Mammary microvascular endothelial cell (primary cell): ENCODE measurements at places on chromosomes 2 and 18. TPM values are rescaled to one million over a fixed set of nuclear protein-coding genes. Genes with fewer than 3 reads are reported as not detected.

The NEU4 gene
- not detected in 2 replicates for total RNA-seq

The ZNG1B gene
- 13.0 and 27.8 TPM in 2 replicates for total RNA-seq

The LIMS3 gene
- total RNA-seq: 0.69 and 2.6 TPM in 2 replicates

The SLC4A3 gene
- total RNA-seq: not detected in 2 replicates

The PRPF40A gene
- 81.2 and 90.7 TPM in 2 replicates for total RNA-seq

The ATP6V1B1 gene
- 5.8 TPM in 1 of 2 replicates, not detected in the other for total RNA-seq

The C2orf80 gene
- not detected in 2 replicates for total RNA-seq

The CENPA gene
- total RNA-seq: 11.5 and 17.0 TPM in 2 replicates
